Neuronal stem cell (in vitro differentiated cells): ENCODE measurements at places on chromosomes 6 and 20.

DNA sequence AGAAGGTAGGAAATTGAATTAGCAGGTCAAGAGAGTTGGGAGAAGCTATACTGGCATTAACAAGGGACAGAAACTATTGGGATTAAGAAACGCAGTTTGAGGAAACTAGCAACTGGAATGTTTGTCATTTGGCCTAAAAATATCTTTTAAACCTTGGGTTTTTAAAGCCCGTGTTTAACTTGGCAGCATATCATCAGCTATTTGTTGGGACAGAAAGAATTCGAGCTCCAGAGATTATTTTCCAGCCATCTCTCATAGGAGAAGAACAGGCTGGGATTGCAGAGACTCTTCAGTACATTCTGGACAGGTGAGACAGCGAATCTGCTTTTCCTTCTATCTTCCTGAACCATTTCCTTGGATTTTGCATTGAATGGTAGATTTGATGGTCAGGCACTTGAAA is 17.8 kb downstream of the ACTR5 start:
- DNase-seq: no peak

GRCh38 chr6:17907406-17908229 is 79.8 kb downstream of the KIF13A start:
- DNase-seq: no peak

DNA sequence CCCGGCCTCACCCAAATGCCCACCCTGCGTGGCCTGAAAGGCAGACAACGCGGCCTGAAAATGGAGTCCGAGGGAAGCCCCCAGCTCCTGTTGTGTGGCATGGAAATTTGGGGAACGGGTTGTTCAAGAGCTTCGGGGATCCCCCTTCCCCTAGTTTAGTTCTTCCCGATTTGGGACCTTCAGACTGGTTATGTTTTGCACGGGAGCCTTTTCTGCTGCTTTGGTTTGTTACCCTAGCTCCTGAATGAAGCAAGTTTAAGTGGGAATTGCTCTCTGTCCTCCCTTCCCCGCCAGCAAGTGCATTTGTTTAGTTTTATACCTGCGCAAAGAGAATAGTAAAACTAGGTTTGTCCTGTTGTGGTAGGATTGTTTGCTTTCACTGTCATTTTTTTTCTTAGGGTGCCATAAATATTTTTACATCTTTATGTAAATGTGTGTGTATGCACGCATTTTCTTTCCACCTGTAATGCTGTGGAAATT is 604 bp downstream of the SH3BGRL2 start:
- DNase-seq: no peak

DNA sequence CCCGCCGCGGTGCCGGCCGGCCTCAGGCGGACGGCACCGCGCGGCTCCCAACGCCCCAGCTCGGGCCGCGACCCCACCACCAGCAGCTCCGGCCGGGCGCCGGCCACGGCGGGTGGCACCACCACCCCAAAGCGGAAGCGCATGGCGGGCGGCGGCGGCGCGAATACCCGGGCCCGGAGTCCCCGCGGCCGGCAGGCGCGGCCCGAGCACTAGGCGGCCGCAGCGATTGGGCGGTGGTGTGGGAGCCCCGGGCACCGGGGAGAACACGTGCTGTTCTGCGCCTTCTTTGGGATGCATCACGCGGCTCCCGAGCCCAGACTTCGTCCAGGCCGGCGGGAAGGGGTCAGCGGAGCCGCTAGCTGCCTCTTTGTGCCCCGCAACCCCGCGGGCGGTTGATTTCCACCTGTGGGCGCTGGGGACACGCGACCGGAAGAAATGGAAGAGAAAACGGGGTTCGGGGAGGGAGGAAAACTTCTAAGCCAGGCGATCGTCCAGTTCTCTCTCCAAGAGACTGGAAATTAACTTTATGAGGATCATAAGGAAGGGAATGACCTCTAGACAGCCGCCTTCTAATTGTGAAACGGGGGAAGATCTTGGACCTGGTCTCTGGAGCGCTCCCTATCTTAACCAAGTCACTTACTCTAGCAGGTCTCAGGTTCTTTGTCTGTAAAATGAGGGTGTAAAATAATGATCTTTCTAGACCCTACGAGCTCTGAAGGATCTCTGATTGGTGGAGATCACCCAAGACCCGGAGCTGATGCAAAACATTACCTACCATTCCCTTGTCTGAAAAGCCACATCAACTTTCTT is at the start of gene EPM2A:
TSS of gene EPM2A (minus strand) at position 165 of the 810 bp plus-strand sequence. CDS start at position 143, 22 bp downstream.
- peak; percentile 62 for DNase-seq

DNA sequence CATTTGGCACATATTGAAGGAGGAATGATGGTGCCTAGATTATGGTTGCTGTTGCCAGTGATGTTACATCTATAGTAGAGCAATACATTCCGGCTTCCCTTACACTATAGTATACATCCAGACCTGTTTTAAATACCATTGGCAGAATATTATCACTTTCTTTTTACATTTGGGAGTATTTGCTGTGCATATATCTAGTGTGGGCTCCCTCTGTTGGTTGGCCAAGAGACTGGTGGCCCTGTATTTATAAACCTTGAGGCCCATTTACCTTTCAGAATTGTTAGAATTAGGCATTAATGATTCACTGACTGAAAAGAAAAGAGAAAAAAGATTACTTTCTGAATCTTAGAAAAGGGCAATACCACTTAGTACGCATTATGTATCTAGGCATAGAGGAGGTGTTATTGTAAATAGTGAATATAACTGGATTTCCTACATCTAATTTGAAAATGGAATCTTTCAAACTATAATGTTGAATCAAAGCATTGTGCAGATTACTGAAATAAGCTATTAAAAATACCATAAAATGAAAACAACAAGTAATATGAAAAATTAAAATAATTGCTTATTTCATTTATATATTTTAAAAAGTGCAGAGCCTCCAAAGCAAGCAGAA is 628.8 kb upstream of the MAN1A1 start:
- no peak for DNase-seq

DNA sequence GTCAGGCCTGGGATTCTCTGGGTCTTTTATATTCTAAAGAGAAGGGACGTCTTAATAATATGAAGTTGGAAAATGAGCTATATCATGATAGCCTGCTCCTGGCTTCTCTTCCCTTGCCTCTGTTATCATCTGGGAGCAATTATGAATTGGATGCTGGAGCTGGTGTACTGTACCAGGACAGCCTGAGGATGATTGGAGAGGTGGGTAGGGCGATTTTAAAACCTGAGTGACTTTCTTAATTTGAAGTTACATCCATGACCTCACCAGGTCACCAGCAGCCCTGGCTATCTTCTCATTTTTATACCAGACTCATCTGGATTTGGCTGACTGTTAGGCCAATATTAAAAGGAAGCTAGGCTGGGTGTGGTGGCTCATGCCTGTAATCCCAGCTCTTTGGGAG is 317.6 kb downstream of the CLIC5 start:
- DNase-seq: no peak

DNA sequence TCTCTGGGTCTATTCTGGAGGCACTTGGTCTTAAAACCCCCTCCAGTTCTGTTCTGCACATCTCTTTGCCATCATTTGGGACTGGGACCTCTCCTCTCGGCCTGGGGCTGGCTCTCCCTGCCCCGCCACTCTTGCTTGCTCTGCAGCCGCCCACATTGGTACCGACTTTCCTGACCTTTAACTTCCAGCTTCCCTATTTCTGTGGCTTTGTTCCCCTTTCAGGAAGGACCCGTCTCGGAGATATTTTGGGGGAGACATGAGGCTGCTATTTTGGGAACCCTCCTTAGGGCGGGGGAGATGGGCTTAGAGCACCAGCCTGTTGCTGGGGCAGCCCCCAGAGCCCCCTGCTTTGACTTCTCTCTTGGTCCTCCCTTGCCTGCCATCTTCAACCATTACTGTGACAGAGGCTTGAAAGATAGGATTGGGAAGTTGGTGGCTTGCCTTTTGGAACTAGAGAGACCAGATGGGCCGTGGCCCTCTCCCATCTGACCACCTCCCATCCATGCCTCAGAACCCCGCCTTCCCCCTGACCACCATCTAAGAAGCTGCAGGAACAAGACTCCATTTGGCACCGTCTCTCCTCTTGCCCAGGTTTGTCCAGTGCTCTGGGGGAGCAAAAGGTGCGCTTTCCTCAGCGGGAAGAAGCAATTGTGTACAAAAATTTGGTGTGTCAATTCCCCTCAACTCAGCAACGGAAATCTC is 914 bp downstream of the TREM2 start:
- no peak for DNase-seq
